NCI-H1930 (cell line): ENCODE measurements at places on chromosomes 13 and 19.

DNA sequence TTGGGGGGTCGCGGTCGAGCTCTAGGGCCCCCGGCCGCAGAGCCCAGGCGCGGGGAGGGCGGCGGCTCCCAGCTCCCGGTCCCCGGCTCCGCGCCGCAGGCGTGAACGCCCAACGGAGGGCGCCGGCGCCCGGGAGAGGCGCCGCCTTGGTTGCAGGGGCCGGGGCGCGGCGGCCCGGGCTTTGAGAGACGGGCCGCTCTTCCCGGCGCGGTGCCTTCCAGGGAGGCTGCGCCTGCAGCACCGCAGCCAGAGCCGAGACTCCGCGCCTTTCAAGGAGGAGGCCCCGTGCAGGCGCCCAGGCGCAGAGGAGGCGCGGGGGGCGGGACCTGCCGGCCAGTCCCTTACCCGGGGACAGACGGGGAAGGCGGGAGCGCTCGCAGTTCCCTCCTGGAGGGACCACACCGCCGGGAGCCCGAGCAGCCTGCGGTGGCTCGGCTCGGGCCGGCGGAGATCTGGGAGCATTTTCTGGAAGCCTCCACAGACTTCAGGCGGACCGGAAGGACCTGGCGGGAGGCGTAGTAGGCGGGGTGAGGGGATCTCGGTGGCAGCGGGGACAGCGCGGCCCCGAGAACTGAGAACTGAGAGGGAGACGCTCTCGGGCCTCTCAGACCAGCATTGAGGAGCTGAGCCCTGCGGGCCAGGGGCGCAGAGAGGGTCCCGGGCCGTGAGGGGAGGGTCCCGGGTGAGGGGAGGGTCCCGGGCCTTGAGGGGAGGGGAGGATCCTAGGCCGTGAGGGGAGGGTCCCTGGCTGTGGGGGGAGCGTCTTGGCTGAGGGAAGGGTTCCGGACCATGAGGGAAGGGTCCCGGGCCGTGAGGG, 25.5 kb upstream of the MCF2L start:
- peak; percentile 43 for DNase-seq

- DNase-seq = no peak
Observed at GRCh38 chr13:99307648-99308339, 595 bp upstream of the GPR183 start.

DNA sequence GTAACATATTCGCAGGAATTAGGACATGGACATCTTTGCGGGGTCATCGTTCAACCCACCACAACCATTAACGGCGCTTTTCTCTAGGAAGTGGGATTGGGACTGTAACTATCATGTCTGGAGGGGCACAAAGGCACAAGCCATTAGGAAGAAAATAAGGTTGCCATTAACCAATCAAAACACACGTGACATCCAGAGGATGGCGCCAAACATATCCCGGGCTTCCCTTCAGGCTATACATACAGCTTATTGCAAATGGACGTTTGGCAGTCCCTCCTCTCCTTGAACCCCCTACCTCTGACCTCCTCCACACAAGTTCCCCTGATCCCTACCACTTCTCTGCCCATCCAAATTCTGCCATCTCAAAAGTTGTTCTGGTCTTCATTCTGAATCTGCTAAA, 26.6 kb upstream of the GSX1 start:
- DNase-seq = no peak

DNA sequence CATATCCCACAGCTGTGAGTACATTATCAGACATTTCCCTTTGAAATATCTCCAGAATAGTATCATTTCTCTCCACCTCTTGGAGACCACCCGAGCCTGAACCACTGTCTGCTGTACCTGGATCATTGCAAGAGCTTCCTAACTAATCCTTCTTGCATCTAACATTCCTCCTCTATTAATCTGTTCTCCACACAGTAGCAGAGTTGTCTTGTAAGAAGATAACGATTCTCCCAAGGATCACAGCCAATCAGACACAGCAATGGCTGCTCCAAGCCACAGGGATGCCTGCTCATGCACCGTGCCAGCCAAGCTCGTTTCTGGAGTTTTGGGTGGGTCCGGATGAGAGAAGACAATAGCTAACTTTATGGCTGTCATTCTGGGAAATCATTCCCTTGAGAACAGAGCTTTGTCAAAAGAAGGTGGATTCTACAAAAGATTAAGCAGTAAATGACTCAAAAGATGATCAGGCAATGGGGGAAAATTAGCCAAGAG, 14.5 kb upstream of the LAIR1 start:
- DNase-seq = no peak
